ENCODE measurements at places on chromosomes 1 and 21.

- DNase-seq = no peak
These were observed 10.2 kb upstream of the NAV1 start for GRCh38 chr1:201528631-201529252.

GRCh38 chr1:107791348-107791747, 173.6 kb downstream of the VAV3 start:
- no peak for DNase-seq

DNA sequence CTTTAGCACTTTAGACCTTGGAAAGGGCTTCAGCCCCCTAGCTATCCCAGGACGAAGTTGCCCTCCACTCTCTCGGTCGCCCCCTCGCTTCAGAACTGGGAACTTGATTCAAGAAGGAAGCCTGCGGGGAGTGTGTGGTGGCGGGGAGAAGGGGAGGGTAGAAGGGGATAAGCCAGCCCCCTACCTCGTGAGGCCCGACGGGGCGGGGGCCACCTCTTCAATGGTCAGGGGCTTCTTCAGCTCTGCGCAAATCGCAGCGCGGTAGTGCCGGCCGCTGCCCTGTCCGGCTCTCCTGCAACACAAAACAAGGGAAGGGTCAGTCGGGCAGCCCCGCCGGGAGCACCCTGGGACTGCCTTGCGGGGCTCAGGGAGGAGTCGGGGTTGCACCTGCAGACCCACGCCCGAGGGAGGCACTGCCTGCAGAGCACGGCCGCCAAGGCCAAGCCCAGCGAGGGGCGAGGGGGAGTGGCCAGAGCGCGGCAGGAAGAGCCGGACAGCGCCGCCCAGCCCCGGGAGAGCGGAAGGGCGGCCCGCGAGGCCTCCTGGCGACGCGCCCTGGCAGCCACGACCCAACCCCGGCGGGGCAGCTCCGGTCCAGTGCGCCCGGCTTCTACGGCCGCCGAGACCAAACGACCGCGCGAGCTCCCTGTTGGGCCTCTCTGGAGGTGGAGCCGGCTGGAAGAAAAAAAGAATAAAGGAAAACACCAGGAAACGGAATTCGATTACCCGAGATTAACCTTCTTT, 56.2 kb upstream of the RASAL2 start:
- no peak for DNase-seq

GRCh38 chr21:41974752-41975053, 20.9 kb upstream of the C2CD2 start:
- no peak for DNase-seq
